ENCODE measurements at places on chromosomes 5 and 9. TPM values are rescaled to one million over a fixed set of nuclear protein-coding genes. Genes with fewer than 3 reads are reported as not detected.

SLC6A19 gene
- not detected for total RNA-seq

GRCh38 chr5:29972597-29972996 is 1220.9 kb upstream of the CDH6 start:
- ATAC-seq, result no peak

DNA sequence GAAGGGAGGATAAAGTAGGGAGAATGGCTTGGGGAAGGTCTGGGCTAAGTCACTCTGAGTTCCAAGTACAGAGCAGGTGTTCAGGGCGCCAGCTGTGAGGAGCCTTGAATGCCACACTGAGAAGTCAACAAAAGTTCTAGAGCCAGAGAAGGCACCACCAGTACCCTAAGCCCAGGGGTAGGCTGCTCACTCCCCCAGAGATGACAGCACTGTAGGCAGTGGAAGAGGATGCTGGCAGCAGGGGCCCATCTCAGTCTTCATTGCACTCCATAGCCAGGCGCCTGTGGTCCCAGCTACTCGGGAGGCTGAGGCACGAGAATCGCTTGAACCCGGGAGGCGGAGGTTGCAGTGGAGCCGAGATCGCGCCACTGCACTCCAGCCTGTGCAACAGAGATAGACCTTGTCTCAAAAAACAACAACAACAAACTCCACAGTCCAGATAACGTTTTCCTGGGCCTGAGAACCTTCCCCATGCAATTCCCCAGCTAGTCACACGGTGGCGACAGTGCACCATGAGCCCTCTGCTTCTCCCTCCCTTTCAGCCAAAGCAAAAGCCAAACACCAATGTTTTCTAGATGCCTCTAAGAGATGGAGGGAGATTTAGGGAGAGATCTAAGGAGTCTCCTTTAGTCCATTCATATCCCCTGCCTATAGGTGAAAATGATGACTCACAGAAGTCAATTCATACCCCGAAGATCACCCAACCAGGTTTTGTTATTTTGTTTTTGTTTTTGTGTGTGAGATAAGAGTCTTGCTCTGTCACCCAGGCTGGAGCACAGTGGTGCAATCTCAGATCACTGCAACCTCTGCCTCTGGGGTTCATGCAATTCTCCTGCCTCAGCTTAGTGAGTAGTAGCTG is 19.8 kb upstream of the NSD1 start:
- peak; percentile 45 for ATAC-seq

BAAT gene
- total RNA-seq, result not detected

- ATAC-seq, result peak; percentile 59
These were observed 80.1 kb upstream of the TNFAIP8 start for GRCh38 chr5:119275601-119276173.

- ATAC-seq, result no peak
These were observed 13.0 kb downstream of the CLPTM1L start for GRCh38 chr5:1331861-1332405.

SHC3 gene
- total RNA-seq, result not detected

DRD1 gene
- not detected for total RNA-seq

PTGR1 gene
- total RNA-seq, result 5.5 TPM

LCN9 gene
- not detected for total RNA-seq

- no peak for ATAC-seq
These were observed 467.3 kb upstream of the CLINT1 start for GRCh38 chr5:158326256-158326655.

DNA sequence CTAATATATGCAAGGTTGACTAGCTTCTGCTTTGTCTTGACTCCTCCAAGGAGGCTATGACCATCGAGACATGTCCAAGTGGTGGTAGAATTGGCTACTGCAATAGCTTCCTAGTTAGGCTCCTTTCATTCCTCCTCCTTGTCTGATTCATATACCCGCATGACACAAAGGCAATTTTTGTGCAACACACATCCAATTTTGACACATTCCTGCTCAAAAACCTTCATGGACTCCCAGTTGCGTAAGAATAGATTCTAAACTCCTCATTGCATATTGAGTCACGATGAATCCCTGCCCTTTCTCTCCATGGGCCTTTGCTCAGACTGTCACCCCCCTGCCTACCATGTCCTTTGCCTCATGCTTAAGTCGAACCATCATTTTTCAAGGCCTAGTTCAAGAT is 344.5 kb downstream of the ACTL7B start:
- no peak for ATAC-seq

DNA sequence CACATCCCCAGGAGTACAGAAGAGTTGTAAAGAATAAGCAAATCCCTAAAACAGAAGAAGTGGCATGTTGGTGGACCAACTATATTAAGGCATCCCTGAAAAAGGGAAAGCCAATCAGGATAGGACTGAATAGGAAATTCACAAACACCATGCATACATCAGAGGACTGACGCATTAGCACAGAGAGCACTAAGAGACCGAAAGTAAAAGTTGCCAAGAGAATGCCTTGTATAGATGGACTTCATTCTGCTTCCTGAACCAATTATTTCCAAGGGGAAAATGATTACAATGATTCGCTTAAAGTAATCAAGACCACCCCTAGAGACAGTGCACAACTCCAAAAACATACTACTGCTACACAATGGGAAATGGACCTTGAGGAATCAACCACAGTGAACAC is 33.5 kb downstream of the SHC3 start:
- ATAC-seq, result no peak

DNA sequence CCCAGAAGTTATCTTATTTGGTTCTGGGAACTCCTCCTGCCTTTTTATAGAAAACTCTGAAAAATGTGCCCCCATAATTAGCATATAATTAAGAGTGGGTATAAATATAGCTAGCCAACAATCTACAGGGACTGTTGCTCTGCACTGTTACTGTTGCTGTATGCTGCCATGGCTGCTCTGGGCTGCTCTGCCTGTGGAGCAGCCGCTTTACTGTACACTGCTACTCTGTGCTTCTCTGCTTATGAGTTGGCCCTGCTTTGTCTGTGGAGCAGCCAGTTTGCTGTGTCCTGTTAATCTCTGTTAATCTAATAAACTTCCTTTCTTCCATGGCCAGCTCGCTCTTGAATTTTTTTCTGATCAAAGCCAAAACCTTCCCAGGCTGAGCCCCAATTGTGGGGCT is 2244.0 kb upstream of the ACO1 start:
- ATAC-seq, result no peak

DNA sequence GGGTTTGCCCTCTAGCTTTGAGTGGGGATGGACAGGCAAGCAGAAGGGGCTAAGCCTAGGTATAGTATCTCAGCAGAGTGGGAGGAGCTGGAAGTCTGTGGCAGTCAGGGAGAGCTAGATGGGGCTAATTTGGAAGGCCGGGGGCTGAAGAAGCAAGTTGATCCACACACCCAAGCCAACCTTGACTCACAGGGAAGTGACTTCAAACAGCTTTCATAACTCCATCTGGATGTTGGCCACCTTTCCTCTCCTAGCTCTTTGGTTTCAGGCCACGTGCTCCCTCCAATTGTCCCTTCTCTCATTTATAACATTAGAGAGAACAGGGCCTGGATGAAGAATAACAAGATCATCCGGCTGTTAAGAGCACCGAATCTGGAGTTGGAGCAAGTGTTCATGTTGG is 36.8 kb downstream of the EGR1 start:
- no peak for ATAC-seq

DNA sequence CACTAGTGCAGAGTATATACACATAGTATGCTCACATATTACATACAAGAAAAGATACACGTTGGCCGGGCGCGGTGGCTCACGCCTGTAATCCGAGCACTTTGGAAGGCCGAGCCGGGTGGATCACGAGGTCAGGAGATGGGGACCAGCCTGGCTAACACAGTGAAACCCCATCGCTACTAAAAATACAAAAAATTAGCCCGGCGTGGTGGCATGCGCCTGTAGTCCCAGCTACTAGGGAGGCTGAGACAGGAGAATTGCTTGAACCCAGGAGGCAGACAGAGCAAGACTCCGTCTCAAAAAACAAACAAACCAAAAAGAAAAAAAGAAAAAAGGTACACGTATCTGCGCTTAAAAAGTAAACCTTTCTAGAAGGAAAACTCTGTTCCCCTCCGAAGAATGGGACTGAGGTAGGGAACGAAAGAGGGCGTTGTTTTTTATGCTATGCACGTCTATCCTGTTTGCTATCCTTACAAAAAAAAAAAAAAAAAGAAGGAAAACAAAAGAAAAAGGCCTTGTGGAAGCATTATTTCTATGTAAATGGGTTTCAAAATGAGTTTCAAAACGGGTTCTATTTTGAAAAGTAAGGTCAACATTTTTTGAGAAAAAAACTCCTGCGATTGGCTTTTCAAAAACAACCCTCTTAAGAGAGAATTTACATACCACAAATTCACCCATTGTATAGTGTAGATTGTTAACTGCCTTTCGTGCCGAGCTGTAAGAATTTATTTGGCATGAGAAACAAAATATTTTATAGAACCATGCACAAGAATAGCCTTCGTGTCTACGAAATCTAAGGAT is 1.2 kb downstream of the AK3 start:
- ATAC-seq, result no peak

GRCh38 chr5:79954620-79955019 is 36.4 kb downstream of the MTX3 start:
- ATAC-seq, result no peak

GRCh38 chr9:93082841-93083411 is 13.1 kb upstream of the CARD19 start:
- ATAC-seq, result peak; percentile 17

GRCh38 chr9:120655005-120655622 is 59.2 kb downstream of the MEGF9 start:
- peak; percentile 81 for ATAC-seq

PCDHB15 gene
- total RNA-seq, result not detected

GRCh38 chr9:97703437-97704344 is 6.6 kb upstream of the XPA start:
- ATAC-seq, result peak; percentile 93

GFI1B gene
- not detected for total RNA-seq

GRCh38 chr9:26228273-26228672 is 550.0 kb upstream of the TUSC1 start:
- ATAC-seq, result no peak

GRCh38 chr5:165057145-165057544 is 1551.7 kb downstream of the MAT2B start:
- ATAC-seq, result no peak

ZNF618 gene
- not detected for total RNA-seq

DNA sequence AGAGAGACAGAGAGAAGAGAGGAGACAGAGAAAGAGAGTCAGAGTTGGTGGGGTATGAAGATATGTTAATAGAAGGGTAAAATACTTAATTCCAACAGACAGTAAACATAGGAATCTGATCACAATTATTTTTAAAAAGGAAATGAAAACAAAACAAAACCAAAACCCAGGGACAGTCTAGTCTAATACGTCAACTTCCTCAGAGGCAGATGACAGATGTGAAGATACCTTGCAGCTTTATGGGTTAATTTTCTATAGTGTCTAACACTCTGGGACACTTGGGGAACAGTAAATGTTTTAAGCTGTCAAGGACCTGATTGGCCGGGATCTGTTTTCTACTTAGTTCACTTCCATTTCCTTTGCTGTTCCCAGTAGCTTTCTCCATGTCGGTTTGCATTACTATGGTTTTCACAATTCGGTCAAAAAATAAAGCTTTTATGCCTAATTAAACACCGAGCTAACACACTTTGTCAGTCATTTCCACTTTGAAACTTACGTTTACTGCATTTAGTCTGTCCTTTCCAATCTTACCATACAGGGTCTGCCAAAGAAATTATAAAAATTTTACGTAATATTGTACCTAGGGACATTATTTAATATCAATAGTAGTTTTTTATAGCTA is 216.5 kb downstream of the MCTP1 start:
- no peak for ATAC-seq

C5orf46 gene
- total RNA-seq, result not detected

CDH12 gene
- total RNA-seq, result not detected

- ATAC-seq, result no peak
These were observed 141.4 kb downstream of the C5orf15 start for GRCh38 chr5:133827011-133827410.

GRCh38 chr9:136311051-136312008 is 7.4 kb upstream of the CCDC187 start:
- peak; percentile 20 for ATAC-seq

SHROOM1 gene
- 3.4 TPM for total RNA-seq

ANGPTL2 gene
- not detected for total RNA-seq

DNA sequence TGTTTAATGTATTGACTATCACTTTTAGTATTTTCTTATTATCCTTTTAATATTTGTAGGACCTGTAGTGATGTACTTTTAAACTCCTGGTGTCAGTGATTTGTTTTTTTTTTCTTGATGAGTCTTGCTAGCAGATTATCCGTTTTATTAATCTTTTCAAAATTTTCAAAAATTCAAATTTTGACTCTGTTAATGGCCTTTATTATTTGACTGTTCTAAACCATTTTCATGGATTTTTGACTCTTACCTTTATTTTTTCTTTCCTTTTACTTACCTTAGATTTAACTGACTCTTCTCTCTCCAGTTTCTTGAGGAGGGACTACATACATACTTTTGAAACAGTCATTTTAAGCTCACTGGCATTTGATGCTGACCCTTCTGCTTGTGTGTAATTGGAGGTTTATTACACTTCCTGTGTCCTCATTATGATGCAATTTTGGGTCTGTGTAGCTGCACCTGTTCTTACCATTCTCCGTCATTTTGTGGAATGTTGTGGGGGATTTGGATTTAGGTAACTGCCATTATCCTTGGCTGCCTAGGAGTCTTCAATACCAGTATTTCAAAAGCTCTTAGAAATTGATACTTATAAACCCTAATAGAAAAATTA is 32.0 kb upstream of the EXOC3 start:
- ATAC-seq, result no peak

- no peak for ATAC-seq
These were observed 519 bp upstream of the RAD50 start for GRCh38 chr5:132556153-132556762.

DNA sequence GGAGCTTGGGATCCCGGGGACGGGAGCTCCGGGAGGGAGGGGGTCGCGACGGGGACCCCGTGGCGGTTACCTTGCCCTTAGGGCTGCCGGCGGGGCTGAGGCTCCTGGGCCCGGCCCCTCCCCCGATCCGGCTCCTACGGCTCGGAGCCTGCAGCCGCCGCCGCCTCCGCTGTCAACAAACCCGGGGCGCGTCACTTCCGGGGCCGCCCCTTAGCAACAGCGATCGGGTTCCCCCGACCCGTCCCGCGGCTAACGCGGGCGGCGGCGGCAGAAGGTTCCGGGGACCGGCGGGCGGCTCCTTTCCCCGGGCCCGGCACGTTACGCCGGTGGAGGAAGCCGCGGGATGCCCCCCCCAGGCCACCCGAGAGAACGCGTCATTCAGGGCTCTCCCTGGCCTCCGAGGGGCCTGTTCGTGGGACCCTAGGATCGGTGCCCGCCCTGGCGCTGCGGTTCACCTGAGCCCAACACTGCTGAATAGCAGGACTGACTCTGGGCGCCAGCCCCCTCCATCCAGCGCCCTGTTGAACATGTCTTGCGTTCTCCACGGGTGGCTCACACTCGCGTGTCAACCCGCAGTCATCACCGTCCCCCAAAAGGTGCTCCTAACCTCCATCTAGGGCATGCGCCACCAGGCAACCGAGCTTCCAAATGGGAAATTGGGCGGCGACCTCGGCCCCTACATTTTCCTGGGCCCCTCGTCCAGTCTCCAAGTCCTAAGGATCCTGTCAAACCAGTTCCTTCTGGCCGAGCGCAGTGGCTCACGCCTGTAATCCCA is at the start of gene ZER1:
Gene ZER1, minus strand, starts transcription at position 183 of the 775 bp plus-strand sequence. CDS start 16,362 bp downstream, outside the sequence.
- peak; percentile 98 for ATAC-seq

All from activated T-helper 17 cell treated with anti-CD3 and anti-CD28 coated beads, Interleukin-2, amount 50 U/mL, for 72 hours (primary cell).